ENCODE measurements at places on chromosomes 13 and 19.
A peak's percentile ranks its signal among the peaks of the same experiment; 100 is the strongest.

- DNase-seq = no peak
These were observed 312 bp downstream of the CAPS start for GRCh38 chr19:5914358-5914774.

DNA sequence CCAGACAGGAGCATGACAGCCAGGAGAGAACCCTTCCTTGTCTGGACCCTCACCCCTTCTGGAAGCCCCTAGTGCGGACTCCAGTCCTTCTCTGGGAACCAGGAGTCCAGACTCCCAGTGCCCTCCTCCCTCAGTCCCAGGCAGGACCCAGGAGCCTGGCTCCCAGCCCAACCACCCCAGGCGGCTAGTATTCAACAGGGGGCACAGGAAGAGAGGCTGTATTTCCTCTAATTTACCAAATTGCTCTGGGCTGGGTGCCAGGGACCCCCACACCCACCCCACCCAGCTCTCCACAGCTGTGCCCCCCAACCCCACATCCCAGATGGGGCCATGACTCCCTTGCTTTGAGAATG is 3.3 kb downstream of the GRIN2D start:
- no peak for DNase-seq

GRCh38 chr13:70042193-70042592 is 65.4 kb upstream of the ATXN8OS start:
- no peak for DNase-seq

- DNase-seq = peak; percentile 22
These were observed 4.6 kb downstream of the NECTIN2 start for GRCh38 chr19:44850641-44851109.

GRCh38 chr13:27820524-27821482 is 28.5 kb downstream of the GSX1 start:
- DNase-seq = no peak

DNA sequence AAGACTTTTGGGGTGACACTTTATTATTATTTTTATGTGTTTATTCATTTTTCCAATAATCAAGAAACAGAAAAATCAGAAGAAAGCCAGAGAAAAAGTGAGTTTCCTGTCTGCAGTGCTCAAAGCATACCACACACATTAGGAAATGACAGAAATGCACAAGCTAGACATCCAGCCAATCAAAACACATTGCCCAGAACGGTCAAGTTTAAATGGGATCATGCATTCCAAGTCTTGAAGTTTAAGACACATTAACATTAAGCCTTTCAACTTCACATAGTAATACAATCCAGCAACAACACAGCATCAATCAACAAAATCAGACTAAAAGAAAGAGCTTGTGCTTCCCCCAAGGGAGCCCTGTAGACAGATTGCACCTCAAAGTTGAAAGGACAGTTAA is 28.7 kb upstream of the MEDAG start:
- DNase-seq = no peak

DNA sequence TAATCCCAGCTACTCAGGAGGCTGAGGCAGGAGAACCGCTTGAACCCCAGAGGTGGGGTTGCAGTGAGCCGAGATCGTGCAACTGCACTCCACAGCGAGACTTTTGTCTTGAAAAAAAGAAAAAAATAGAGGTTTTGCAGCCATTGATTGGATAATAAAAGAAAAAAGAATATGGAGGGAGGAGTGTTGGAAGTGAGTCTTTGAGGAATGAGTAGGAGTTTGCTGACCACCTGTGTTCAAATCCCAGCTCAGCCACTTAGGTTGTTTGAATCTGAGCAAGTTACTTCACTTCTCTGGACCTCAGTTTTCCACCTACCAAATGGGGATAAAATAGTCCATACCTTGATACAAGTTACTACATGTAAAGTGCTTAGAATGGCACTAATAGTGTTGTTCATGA is 6.2 kb downstream of the NRTN start:
- no peak for DNase-seq

- DNase-seq = no peak
These were observed 4.6 kb downstream of the LINGO3 start for GRCh38 chr19:2303211-2303798.

- no peak for DNase-seq
These were observed 20.3 kb downstream of the NFIC start for GRCh38 chr19:3386447-3387234.

GRCh38 chr13:32209652-32210051 is 105.5 kb downstream of the ZAR1L start:
- DNase-seq = no peak

GRCh38 chr19:16915135-16915534 is 26.3 kb downstream of the F2RL3 start:
- DNase-seq = no peak

- no peak for DNase-seq
These were observed 262.1 kb downstream of the DCT start for GRCh38 chr13:94217370-94217769.

GRCh38 chr19:47232422-47233211 is 1.6 kb upstream of the BBC3 start:
- no peak for DNase-seq

DNA sequence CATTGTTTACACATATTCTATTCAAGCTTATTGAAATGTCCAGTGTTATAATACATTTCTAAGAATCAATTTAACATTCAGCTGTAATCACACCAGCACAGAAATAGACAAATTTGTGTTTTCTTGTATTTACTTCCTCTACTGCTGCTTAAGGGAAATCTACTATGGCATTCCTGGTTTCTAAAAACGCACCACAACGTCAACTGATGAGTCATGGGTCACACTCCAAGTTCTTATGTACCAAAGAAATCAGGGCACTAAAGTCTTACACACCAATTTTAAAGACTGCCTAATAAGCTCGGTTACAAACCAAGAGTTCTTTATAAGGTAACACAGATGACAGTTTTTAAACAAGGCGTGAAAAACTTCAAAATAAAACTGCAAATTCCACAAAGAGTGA is 13.2 kb downstream of the LNX2 start:
- no peak for DNase-seq

- DNase-seq = no peak
These were observed 8.9 kb downstream of the ZNF805 start for GRCh38 chr19:57249329-57249728.

GRCh38 chr19:56403261-56403660 is 871 bp upstream of the ZNF583 start:
- no peak for DNase-seq

DNA sequence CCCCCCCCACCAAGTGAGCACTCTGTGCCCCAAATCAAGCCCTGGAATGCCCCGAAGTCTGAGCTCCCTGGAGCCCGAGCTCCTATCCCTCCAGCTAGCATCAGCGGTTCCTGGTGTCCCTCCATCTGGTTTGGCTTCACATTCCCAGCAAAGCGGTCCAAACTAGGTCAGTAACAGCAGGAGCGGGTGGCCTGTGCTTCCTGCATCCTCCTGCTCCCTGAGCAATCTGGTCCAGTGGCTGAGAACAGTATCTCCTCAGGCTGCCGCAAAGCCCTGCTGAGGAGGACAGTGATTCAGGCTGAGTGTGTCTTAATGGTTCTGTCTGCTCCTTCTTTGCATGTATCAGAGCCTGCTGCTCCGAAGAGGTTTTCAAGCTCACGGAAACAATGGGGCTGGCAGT is 25.9 kb downstream of the RASL11A start:
- DNase-seq = peak; percentile 62

DNA sequence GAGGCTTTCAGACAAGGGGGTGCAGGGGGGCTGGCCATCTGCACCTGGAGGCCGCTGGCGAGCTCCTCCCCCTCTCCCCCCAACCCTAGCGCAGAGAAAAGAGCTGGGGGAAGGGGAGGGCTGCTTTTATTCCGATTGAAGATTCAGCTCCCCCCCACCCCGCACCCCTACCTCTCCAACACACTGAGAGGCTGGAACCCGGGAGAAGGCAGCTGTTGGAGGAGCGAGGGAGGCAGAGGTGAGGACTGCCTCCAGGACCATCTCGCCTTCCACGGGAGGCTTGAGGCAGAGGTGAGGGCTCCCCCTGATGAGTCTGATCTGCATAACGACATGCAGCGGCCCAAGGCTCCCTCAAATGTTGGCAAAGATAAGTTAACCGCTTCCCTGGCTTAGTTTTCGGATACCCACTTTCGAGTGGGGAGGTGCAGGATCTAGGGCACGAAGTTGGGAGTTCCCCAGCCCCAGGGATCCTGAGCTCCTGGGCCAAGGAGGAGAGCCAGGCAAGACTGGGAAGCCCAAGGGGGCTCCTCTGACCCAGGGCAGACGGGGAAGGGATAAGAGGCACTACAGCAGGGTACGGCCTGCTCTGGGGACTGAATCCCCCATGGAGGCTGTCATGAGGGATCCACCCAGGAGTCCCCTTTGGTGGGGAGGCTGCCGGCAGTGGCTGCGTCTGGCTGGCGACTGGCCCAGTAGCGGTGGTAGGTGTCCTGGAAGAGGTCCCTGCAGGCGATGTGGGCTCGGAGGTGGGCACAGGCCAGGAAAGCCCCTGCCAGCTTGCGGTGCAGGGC is 1.2 kb upstream of the NUMBL start:
- DNase-seq = peak; percentile 9

- DNase-seq = no peak
These were observed 86.7 kb upstream of the UQCRFS1 start for GRCh38 chr19:29299416-29300380.

DNA sequence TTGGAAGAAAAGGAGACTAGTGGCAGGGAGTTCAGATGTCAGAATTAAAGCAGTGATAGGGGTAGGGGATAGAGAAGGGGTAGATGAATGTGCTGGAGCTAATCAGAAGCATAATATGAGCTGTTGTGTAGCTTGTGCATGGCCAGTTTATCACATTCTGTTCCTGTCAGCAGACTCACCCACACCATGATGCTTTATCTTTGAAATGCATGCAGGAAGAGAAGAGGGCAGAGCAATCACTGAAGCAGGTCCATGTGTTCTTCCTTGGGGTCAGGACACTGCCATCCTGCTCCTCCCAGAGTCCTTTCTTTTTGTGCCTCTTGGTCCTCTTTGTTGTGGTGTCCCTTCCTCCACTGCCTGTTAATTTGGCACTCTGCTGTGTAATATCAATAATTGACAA is 5.8 kb downstream of the CHAMP1 start:
- DNase-seq = no peak

- DNase-seq = no peak
These were observed 157.5 kb upstream of the ZNF536 start for GRCh38 chr19:30214651-30215051.

GRCh38 chr13:30898678-30899241 is 7.3 kb upstream of the MEDAG start:
- no peak for DNase-seq

GRCh38 chr19:49688531-49689132 is 762 bp upstream of the ADM5 start:
- no peak for DNase-seq

DNA sequence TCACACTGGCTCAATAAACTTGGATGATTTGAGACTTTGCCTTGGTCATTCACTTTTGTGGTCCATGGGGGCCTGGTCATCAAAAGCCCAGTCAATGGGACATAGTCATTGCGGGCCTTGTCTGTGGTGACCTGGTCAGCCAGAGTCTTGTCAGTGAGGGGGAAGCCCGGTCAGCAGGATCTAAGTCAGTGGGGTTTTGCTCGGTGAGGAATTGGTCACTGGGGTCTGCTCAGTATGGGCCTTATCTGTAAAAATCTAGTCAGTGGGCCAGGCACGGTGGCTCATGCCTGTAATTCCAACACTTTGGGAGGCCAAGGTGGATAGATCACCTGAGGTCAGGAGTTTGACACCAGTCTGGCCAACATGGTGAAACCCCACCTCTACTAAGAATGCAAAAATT is 63.7 kb upstream of the TPM4 start:
- no peak for DNase-seq

- peak; percentile 77 for DNase-seq
These were observed at the start of gene UBE2L5 for GRCh38 chr13:30422054-30422839. Gene UBE2L5 (plus strand): TSS chr13:30422493. CDS start chr13:30427991, 5,498 bp downstream.

- peak; percentile 98 for DNase-seq
These were observed at the start of gene DNAJC3 for GRCh38 chr13:95676762-95677563. Gene DNAJC3 (plus strand): TSS chr13:95677139. CDS start chr13:95677256, 117 bp downstream.

- DNase-seq = no peak
These were observed 402.7 kb downstream of the IRS2 start for GRCh38 chr13:109383683-109384082.

GRCh38 chr13:110200276-110200870 is 106.6 kb downstream of the COL4A1 start:
- DNase-seq = no peak

DNA sequence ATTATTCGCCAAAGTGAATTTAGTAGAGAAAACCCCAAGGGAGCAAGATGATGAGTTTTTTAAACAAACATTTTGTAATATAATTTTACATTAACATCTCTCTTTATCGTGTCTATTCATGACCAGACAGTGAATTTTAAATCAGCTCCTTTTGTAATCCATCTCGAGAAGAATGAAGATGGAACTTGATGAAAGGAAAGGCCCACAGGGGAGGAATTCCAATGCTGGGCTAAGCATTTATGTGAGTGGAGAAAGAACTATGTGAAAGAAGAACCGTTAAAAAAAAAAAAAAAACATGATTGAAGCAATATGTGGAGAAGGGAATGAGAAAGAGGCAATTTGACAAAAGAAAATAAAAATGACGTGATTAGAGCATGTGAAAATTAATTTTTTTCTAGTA is 170.6 kb downstream of the KCTD12 start:
- no peak for DNase-seq

DNA sequence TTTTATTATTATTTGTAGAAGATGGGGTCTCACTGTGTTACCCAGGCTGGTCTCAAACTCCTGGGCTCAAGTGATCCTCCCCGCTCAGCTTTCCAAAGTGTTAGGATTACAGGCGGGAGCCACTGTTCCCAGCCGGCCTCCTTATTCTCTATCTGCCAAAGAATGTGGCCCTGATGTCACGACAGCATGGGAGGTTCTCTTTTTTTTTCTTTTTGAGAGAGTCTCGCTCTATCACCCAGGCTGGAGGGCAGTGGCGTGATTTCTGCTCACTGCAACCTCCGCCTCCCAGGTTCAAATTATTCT is 23.5 kb downstream of the CARM1 start:
- no peak for DNase-seq

GRCh38 chr19:14674764-14675163 is at the start of gene ADGRE3:
Gene ADGRE3 (minus strand): TSS chr19:14674844. CDS start chr19:14674770, 74 bp downstream.
- no peak for DNase-seq

DNA sequence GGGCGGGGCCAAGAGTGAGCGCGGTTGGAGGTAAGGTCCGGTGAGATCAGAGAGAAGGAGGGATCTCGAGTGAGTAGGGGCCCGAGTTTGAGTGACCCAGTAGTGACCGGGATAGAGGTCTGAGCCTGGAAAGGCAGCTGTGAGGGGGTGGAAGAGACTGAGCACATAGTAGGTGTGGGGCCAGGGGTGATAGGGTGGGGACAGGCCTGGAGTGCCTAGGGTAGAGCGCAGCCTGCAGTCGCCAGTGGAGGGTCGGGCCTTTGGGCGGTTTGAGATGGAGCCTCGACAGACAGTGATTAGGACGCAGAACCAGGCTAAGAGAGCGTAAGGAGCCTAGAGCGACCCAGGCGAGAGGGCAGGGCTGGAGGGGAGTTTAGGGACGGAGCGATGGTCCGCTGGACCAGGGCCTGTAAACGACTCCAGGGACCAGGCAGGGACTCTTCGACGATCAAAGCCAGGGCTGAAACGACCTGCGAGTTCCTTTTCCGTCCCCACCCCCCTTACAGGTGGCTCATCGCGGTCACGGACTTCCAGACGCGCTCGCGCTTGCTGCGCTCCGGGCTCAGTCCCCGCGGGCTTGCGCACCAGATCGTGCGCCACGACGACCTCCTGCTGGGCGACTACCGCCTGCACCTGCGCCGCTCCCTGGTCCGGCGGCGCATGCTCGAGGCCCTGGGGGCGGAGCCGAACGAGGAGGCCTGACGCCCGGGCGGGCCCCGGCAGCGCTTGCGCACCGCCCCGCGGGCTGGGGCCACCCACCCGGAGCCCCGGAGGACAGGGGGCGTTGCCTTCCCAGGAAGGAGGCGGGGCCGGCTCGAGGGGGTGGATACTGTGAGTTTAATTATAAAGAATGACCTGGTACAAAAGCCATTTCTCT is 9.4 kb downstream of the C19orf81 start:
- DNase-seq = peak; percentile 95

- no peak for DNase-seq
These were observed 155.2 kb downstream of the LIG4 start for GRCh38 chr13:108060111-108060510.
